ENCODE measurements at places on chromosomes 3 and 15.

DNA sequence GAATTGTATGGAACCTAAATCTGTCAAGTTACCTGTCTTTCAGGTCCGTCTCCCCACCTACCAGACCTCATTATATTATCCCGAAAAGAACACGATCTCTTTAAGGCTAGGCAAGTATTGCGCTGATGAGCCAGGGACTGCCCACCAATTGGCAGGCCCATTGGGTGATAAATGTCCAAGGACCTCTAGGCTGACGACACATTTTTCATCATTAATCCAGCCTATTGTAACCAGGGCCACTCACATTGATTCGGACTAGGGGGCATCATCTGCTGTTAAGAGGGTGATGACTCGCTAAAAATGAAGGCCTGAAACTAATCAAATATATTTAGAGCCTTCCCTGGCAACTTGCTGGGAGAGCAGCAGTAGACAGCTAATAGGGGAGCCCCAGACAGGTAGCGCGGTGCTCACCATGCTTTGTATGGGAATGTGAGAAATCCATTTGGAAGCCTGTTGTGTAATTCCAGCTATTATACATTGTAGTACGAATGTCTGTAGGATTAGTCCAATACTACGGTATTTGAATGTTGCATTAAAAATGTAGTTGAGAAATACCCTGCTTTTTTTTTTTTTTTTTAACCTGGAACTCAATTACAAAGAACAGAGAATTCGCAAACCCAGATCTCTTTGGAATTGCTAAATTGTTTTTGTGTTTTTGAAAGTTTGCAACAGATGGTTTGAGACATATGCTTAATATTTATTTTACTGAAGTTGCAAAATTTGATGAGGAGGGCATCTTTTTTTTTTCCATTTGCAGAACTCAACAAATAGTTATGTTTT, 156.1 kb downstream of the ROBO2 start:
- no peak for DNase-seq

- peak; percentile 88 for DNase-seq
Observed at GRCh38 chr3:129650256-129650872, 43.9 kb upstream of the PLXND1 start.

DNA sequence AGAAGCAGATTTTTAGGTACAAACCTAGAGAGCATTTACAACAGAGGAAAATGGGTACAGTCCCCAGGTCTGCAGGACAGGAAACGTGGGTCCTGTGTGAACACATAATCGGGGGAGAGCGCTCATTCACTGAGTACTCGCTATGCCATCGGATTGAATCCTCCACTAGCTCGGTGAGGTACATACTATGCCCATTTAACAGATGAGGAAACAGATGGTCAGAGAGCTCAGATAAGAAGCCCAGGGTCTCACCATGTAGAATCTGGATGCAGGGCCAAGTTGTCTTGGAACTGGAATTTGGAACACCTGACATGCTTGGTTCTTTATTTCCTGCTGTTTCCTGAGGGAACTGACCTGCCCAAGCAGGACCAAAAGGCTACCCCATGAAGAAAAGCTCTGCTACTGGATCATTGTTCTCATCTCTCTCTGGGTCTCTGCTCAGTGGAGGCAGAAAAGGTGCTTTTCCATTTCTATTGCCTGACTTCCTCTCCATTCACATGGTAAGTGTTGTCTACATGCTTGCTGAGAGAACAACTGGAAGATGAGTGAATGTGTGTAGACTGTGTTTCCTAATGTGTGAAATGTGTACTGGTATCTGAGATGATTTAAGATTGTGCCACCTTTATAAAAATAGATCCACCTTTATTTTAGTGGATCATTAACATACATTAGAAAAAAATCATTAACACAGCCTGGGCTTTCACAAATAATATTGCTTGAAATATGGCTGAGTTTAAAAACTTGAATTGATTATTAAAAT, 89.1 kb downstream of the TGFBR2 start:
- DNase-seq = no peak

GRCh38 chr3:22612927-22613326, 590.2 kb upstream of the UBE2E2 start:
- no peak for DNase-seq

DNA sequence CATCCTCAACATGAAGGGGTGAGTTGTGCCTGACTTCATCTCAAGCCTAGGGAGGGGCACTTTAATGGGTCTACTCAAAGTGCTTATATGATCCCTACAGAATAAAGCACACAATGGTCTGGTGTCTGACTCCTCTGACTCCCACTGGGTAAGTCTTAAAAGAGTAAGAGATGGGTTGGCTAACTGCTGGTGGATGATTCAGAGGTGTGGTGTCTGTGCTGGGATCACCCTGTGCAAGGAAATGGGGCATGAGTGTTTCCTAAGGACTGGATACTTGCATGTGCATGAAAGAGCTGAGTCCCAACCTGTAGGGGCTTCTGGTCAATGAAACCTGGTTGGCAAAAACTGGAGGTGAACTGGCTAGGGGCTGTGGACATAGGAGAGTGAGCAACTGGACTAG, 158.8 kb downstream of the IL20RB start:
- DNase-seq = peak; percentile 13

DNA sequence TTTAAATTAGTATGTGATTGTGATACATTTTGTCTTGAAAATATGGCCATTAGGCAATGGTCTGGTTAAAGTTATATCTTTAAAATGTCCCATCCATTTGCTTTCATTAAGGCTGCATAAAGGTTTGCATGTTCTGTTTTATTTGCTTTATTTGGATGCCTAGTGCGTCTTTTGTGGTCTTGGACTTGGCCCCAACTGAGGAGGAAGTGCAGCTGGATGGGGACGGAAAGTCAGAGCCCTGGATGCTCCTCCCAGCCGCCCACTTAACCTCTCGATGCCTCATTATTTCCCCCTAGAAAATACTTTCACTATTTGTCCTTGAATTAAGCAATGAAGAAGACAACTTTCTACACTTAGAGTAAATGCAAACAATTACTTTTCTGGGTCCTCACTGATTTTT, 898.2 kb downstream of the MCTP2 start:
- no peak for DNase-seq

DNA sequence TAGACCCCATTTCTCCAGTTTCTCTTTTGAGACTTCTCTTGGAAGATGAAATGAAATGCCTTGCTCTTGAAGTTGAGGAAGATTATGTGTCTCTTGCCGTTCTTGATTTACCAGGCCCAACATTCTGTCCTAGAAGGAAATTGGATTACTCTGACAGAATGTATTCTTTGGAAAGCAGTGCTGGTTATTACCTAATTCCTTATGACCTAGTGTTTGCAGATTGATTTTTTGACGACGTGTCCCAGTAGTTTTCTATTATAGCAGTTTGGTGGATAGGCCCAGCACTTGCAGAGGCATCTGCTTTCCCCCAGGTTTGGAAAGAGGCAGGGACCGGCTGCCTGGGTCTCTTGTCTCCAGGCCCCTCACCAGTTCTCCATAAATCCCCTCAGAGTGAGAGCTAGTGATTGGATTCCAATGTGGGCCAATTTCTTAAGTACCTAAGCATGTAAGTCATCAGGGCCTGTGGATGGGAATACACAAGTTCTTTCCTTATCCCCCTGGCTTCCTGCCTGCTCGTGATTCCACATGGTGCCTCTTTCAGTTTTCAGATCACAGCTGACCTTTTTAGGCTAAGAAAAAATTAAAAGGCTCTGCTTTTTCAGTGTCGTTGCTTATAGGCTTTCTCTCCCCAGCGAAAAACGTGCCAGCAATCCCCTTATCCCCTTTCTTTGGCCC, 50.2 kb downstream of the EPHB3 start:
- no peak for DNase-seq

DNA sequence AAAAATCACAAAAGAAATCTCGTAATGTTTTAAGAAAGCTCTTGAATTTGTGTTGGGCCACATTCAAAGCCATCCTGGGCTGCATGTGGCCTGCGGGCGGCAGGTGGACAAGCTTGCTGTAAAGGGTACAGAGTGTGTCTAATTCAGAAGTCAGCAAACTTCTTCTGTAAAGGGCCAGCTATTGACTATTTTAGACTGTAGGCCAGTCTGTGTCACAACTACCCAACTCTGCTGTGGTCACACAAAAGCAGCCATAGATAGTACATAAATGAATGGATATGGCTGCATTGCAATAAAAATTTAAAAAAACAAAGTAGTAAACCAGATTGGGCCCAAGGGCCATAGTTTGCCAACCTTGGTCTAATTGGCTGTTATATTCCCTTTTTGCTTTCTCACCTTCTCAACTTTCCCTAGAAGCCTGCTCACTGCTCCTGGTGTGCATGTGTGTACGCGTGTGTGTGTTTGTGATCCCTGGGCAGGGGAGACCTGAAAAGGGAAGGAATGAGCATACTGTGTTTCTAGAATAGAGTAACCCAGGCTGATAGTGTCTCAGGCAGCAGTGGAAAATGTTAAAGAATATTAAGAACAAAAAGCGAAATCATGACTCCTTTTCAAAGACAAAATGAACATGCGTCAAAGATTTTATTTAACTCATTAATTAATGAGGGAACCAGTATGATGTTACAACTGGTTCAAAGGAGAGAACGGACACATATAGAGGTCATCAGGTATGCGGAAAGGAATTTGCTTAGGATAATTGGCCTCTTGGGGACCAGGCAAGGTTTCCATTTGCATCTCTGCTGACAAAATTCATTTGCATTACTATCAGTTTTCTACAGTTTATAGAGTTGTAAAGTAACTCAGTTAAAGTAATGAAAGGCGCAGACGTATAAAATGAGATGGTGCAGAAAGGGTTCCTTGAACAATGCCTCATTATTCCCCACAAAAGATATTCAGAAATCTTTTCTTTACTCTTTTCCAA, 248.0 kb downstream of the THSD4 start:
- no peak for DNase-seq

GRCh38 chr3:161851941-161852566, 355.4 kb downstream of the OTOL1 start:
- DNase-seq = peak; percentile 73

DNA sequence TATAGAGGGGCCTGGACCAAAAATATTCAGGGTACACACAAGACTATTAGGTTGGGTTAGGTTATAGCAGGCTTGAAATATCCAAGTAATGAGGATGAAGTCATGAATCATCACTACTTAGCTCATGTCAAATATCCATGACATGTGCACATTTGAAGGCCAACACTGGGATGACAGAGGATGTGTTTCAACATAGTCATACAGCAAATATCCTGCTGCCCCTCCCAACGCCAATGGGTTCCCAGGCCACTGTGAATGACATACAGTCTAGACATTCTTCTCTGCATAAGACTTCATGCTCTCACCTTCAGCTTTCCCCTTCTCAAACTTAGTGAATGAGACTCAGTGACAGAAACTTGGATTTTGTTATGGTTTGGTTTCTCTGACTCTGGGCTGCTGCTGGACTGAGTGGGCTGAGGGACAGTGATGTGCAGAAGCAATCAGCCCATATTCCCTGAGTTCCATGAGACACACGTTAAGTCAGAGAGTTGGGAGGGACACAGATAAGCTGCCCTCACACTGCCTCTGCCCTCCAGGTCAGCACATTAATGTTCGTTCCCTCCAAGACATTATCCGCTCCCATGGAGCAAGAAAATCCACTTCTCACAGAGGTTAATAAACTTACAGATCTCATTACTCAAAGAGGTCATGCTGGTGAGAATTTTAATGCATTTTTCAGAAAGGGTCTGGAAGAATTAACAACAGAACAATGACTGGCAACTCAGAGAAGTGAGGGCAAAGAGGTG, 15.4 kb downstream of the HOMER2 start:
- peak; percentile 44 for DNase-seq

GRCh38 chr3:177345973-177346503, 148.8 kb upstream of the TBL1XR1 start:
- no peak for DNase-seq

DNA sequence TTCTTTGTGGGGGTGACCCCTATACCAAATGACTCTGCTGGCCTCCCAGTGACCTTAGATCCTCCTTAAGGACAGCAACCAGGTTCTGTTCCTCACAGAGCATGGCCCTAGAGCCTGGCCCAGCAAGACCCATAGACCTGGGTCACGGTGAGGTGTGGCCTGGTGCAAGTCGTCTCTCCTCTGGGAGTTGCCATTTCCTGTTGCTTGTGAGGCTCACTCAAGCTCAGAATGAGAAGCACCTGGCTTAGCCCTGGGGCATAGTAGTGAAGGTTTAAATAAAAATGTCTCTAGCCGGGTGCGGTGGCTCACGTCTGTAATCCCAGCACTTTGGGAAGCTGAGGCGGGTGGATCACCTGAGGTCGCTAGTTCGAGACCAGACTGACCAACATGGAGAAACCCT, 131.3 kb downstream of the SMAD6 start:
- DNase-seq = no peak

GRCh38 chr3:106473576-106474475, 605.0 kb upstream of the CBLB start:
- DNase-seq = no peak

DNA sequence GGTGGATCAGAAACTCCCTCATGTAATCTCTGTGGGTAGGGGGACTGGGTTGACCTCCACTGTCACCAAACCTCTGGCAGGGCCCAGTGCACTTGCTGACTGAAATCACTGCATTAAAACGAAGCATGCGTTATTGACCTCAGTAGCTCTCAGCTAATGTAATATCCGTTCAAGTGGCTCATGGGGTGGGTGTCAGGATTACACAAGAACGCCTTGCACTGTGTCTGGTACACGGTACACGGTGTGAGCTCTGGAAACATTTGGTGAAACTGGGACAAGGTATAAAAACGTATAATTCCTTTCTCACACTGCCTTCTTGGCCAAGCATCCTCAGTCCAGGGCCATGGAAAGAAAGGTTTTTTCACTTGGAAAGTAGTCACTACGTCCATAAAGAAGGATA, 11.9 kb downstream of the LRTM1 start:
- DNase-seq = no peak

- no peak for DNase-seq
Observed at GRCh38 chr3:177516158-177517011, 319.1 kb upstream of the TBL1XR1 start.

GRCh38 chr3:86990012-86990733, 776 bp downstream of the VGLL3 start:
- DNase-seq = peak; percentile 82

GRCh38 chr15:62391641-62392262, 226.7 kb upstream of the C2CD4B start:
- DNase-seq = peak; percentile 35
